Heart right ventricle (tissue), 16 donors: ENCODE measurements at places on chromosomes 2 and 18. TPM values are rescaled to one million over a fixed set of nuclear protein-coding genes. Genes with fewer than 3 reads are reported as not detected.

The TRIM43 gene
- not detected for total RNA-seq

The TBR1 gene
- not detected for total RNA-seq

The IL37 gene
- total RNA-seq = not detected

The TGFA gene
- 3.4 TPM for total RNA-seq

GRCh38 chr2:137420744-137421143 is 543.5 kb upstream of the HNMT start:
- no peak for DNase-seq
- H3K36me3 ChIP-seq = no peaks in the 10 kb centered on the region
- H3K4me3 ChIP-seq = no peak overlapping the region
- H3K27me3 ChIP-seq = no peaks in the 10 kb centered on the region
- H3K4me1 ChIP-seq = no peaks in the 10 kb centered on the region
- H3K27ac ChIP-seq = no peak overlapping the region

GRCh38 chr2:207873794-207874193 is 104.1 kb upstream of the FZD5 start:
- no peak for DNase-seq
- H3K27ac ChIP-seq = no peak overlapping the region
- H3K4me1 ChIP-seq = peaks cover 4% of the 10 kb centered on the region

- no peaks in the 10 kb centered on the region for H3K36me3 ChIP-seq
- H3K4me3 ChIP-seq = peak within 1 kb of the TSS; percentile 37
- no peaks in the 10 kb centered on the region for H3K27me3 ChIP-seq
- DNase-seq = peak; percentile 19
- peaks cover 24% of the 10 kb centered on the region for H3K4me1 ChIP-seq
- no peak within 1 kb of the TSS for H3K27ac ChIP-seq
These were observed at the start of gene STAT4 for GRCh38 chr2:191150600-191151330. Gene STAT4, minus strand, starts transcription at chr2:191150994. Its CDS starts 2,791 bp downstream, at chr2:191148203.

DNA sequence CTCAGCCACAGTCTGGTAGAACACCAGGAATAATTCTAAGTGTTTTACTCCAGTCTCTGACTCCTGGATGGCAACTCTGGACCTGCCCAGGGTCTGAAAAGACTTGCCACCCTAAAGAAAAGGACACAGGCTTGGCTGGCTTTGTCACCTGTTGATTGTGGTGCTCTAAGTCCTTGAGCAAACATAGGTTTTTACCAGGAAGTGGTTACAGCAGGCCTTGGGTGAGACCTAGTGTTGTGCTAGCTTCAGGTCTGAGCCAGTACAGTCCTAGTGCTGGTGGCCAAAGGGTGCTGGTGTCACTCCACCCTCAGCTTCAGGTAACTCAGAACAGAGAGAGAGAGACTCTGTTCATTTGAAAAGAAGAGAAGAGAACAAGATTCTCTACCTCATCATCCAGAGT is 1239.4 kb upstream of the CRIM1 start:
- H3K27me3 ChIP-seq = no peaks in the 10 kb centered on the region
- no peak overlapping the region for H3K27ac ChIP-seq
- H3K4me3 ChIP-seq = no peak overlapping the region
- no peaks in the 10 kb centered on the region for H3K36me3 ChIP-seq

The GDF7 gene
- total RNA-seq = 0.65 TPM
